ENCODE measurements at places on chromosomes 4 and X.
A peak's percentile ranks its signal among the peaks of the same experiment; 100 is the strongest.

- DNase-seq, result no peak
Measured at GRCh38 chr4:185700048-185700447, 111.9 kb downstream of the SORBS2 start.

- peak; percentile 56 for DNase-seq
Measured at GRCh38 chr4:105509291-105509690, 35.4 kb upstream of the PPA2 start.

- DNase-seq, result no peak
Measured at GRCh38 chr4:172674811-172675210, 493.8 kb upstream of the GALNT7 start.

GRCh38 chrX:154321594-154321993, 26.0 kb downstream of the TKTL1 start:
- no peak for DNase-seq

DNA sequence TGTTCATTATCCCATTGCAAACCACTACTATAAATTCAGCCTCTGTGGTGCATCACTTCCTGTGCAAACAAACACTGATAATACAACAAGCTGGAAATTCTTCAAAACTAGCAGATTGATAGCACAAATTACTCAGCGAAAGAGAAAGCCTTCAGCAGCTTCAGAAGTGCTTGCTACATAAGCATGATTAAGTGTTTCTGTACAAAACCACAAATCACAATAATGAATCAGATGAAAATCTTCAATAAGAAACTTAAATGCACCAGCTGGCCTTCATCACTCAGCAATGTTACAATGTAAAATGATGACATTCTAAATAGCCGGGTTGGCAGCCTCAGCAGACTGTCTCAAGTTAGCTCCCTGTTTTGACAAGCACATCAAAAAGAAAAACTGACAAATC, 262.2 kb downstream of the SPOCK3 start:
- no peak for DNase-seq

DNA sequence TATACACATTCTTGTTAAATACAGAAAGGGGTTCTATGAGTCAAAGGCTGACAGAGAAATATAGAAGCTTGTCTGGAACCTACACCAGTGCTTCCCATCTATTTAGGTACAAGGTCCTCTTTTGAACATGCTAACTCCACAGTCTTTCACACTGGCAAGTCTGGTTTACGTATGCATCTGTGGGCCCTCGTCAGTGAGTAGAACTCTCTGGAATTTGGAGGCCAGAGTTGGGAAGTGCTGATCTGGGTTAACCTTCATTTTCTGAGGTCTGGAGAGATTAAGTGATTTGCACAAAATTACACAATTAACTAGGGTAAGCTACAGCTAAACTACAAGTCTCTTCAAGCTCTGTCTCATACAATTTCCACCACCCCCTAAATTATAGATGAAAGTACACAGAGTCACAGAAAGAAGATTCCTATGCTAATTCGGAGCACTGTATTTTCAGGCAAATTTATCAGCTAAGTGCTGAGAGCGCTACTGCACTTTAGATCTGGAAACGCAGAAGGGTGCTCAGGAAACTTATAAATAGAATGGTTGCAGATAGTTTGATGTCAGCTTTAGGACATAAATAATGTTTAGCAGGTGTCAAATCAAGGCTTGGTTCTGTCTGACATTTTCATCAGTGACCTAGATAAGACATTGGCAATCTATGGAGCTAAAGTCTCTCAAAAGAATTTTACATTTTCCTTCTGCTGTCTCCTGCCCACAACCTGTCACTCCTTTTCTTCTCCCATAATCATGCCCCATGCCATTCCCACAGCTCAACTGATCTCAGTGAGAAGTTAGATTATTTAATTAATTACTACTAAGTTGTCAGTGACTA, 43.0 kb upstream of the PDLIM5 start:
- DNase-seq, result no peak

DNA sequence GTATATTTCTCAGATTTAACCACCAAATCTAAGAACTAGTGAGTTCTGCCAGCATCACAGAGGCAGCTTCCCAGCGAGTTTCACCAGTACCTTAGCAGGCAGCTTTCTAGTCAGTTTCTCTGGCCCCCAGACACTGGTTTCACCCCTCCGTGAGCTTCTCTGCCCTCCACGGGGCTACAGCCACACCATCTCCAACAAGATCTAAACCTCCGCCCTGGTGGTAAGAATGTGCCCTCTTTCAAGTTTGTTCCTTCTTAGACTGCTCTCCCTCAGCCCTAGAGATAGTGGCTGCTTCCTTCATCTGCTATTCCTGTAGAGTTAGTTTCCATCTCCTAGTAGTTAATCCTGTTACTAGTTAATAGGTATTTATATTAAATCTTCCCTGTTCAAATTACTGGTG, 60.5 kb upstream of the TAB3 start:
- DNase-seq, result no peak

DNA sequence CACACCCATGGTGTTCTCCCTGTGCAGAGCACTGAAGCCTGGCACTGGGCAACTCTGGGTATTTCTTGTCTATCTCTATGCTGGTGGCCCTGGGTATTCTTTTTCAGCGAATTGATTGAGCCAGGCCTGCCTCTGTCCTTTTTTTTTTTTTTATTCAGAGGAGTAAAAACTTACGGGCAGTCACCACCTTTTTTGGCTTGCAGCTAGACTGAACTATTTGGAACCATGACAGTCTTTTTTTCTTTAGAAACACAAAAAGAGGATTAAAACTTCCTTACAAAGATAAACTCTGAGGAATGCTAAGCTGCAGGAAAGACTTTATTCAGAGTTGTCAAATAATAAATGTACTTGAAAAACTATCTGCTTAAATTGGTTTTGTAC, 119.2 kb upstream of the STIM2 start:
- DNase-seq, result no peak

GRCh38 chr4:182231080-182231479, 12.1 kb upstream of the TENM3 start:
- no peak for DNase-seq

GRCh38 chrX:29941287-29941686, 274.1 kb upstream of the MAGEB2 start:
- no peak for DNase-seq

DNA sequence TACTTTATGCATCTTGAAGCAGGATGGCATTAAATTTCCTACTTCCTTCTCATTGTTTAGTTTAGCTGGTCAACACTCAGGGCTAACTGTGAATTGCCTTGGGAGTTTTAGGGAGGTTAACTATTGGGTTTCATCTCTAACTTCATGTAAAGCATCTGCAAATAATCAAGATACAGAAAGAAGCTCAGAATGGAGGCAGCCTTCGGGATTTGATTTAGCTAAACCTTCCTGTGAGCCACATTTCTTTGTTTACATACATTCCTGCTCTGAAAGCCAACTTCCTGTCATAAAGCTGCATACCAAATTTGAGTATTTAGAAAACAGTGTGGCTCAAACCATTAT, 131.7 kb upstream of the PCDH18 start:
- DNase-seq, result no peak

- DNase-seq, result no peak
Measured at GRCh38 chr4:119170195-119170594, 34.6 kb downstream of the MYOZ2 start.

- no peak for DNase-seq
Measured at GRCh38 chrX:44651358-44651757, 108.7 kb upstream of the FUNDC1 start.

GRCh38 chrX:13845721-13846378, 29.0 kb upstream of the GPM6B start:
- DNase-seq, result no peak

DNA sequence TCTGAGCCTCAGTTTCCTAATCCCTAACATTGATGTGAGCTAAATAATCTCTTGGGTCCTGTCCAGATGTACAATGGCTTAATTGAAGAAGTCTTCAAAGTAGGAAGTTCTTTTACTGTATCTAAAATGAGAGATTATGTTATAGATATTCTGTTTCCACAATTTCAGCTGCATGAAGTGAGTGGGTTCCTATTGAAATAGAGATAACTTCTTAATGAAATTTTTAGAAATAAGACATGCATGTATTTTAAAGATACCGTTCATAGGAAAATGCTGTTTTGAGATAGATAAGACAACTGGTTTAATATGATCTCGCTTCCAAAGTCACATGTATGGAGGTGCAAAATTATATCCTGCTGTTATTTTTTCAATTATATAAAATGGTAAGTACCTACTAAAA, 71.9 kb downstream of the CLDN22 start:
- no peak for DNase-seq

DNA sequence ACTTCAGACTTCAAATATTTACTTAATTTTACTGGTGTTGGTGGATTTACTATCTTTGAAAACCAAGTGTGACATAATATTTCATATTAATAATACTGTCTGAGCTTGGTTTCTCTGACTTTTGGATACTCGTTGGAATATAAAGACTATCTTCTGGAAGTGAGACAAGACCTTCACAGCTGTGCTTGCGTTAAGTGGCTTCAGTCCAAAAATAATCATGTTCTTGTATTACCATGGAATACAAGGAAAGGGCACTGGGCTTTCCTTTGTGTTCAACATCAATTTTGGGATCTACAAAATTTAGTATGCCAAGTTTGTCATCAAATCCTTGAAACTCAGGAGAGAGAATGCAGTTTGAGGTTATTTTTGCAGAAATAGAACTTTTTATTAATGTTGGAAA, 712.4 kb upstream of the LCORL start:
- no peak for DNase-seq

GRCh38 chr4:143202824-143203223, 18.1 kb downstream of the USP38 start:
- DNase-seq, result no peak

GRCh38 chrX:103275947-103276567, 493 bp downstream of the TCEAL5 start:
- DNase-seq, result no peak

GRCh38 chrX:55758033-55758432, 40.5 kb downstream of the RRAGB start:
- no peak for DNase-seq

DNA sequence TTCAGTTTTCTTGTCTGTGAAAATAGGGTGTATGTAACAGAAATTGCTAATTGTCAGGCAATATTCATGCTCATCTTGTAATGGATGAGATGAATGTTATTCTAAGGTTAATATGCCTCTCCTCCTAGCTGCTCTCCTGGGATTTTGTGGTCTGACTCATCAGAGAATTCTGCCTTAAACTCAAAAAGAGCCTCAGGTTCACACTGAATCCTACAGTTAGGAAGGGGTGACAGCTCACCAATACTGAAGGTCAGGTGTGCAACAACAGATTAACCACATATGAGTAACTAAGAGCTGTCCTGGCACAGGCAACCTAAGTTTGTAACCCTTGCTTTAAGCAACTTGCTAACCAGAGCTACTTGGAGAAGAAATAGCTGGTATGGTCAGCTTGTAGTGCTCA, 197.7 kb downstream of the SPATA18 start:
- DNase-seq, result no peak

GRCh38 chrX:7252013-7252610, 104.2 kb upstream of the PUDP start:
- no peak for DNase-seq

DNA sequence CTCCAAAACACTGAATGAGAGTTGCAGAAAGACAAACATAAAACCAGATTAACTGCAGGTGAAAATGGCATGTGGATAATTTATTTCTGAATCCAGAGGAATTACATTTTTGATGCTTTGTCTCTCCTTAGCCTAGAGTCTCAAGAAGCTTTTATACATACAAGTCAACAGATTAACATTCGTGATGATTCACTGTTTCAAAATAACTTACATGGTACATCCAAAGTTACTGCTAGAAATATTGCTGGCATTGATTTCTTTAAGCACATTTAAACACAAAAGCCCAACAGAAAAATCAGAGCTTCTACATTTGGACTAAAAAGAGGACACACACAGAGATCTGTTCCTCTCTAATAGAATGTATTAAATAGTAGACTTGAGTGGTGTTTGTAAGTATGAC, 105.6 kb downstream of the AMELX start:
- DNase-seq, result no peak

- DNase-seq, result no peak
Measured at GRCh38 chr4:955161-955921, 18.0 kb downstream of the DGKQ start.

DNA sequence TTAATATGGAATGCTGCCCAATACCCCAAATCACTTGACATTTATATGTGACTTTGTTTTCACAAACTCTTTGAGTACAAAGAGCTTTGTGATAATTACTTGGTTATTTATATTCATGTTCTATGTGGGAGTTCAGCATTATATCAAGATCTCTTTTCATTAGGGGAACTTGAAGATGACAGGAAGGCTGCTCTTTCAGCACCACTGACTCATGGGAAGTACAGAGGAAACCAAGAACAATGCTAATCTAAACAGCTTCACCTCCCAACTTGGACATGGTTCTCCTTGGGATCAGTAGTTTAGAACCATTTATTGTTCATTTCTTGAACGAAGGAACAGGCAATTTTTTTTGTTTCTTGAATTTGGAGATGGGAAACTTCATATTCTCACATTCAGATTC, 184.0 kb upstream of the AFF2 start:
- DNase-seq, result no peak

DNA sequence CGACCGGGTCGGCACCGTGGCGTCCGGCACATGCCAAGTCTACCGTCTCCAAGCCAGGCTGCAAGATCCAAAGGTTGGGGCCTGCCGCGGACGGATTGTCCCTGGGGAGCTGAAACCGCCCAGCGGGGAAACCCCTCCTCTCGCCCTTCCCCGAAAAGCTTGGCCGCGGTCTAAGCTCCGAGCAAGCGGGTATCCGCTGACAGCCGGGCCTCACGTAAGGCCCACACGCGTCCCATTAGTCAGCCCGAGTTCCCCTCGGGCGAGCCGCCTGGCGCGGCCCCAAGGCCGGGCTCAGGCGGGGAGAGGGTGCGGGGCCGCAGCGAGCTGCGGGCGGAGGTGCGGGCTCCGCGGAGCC, 6.8 kb upstream of the BCOR start:
- DNase-seq, result no peak

DNA sequence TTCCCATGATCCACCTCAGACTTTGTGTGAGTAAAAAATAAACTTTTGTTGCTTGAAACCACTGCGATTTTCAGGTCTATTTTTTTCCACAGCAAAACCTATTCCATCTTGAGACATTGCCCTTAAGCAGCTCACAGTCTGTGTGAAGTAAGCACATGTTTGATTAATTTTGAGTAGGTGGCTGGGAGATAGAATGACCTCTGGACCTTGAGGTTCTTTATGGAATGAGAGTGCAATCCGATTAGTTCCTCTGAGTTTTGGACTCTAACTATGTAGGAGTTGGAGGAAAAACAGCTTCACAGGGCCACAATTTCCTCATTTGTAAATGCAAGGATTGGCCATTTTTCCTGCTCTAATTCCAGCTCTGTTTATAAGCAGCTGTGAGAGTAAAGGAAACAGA, 234.1 kb upstream of the IGFBP7 start:
- no peak for DNase-seq

- DNase-seq, result no peak
Measured at GRCh38 chr4:188623314-188623854, 484.1 kb downstream of the TRIML1 start.

GRCh38 chr4:153294631-153295030, 49.9 kb upstream of the MND1 start:
- no peak for DNase-seq

DNA sequence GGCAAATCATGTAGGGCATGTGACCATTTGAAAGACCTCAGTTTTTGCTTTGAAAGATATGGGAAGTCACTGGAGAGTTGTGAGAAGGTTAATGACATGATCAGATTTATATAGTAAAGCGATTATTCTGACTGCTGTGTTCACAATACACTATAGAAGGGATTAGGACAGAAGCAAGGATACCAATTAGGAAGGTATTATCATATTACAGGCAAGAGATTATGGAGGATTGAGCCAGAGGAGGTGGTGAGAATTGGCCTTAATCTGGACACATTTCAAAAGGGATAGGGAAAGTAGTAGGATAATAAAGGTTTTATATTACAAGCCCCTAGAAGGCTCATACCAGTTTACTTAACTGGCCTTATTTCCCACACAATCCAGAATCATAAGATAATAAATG, 124.9 kb upstream of the POF1B start:
- no peak for DNase-seq

- DNase-seq, result no peak
Measured at GRCh38 chr4:8533274-8533865, 46.8 kb upstream of the GPR78 start.

Measured in AML-193 (cell line).